ENCODE measurements at places on chromosomes 13 and 19.

- no peak for DNase-seq
These were observed 35.4 kb upstream of the UQCRFS1 start for GRCh38 chr19:29248332-29248844.

GRCh38 chr13:35994131-35994966, 136.8 kb downstream of the DCLK1 start:
- no peak for DNase-seq

DNA sequence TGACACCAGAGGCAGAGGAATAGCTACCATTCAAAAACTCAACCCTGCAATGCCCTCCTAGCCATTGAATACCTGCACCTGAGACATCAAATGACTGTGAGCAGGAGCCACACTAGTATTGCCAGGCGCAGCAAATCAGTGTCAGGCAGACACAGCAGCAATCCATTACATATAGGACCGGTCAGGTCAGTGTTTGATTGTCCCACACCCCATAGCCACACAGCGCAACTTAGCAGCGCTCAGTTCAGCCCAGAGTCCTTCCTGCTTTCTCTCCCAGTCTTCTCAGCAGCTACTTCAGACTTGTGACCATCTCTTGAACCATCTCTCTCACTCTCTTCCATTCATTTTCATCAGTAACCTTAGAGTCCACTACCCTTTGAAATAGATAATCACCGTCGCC, 181.6 kb upstream of the GPR12 start:
- no peak for DNase-seq

GRCh38 chr13:50319635-50320255, 304.5 kb downstream of the KCNRG start:
- DNase-seq: no peak

DNA sequence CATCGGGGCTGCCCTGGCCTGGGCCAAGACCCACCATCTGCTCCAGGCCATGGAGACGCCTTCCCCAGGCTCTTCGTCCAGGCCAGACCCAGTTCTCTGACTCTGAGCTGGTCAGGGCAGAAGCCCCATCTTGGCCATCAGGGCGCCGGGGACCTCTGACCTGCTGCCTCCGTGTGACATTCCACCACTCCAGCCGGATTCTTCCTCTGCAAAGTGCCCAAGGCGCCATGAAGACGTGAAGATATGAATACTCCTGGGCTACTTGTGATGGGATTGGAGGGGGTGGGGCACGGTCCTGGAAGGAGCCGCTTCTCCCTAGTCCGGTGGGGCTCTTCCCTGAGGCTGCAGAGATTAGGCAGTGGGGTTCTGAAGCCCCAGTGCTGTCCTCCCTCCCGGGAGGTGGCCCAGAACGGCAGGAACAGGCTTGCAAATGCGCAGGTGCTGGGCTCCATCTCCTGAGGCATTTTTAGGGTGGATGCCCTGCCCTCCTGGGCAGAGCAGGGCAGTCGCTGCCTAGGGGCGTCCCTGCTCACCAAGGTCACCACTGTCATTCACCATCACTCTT, 26.0 kb upstream of the SLC7A10 start:
- no peak for DNase-seq
